Kasumi-1 (cell line): ENCODE measurements at places on chromosomes 16 and 17.

- no peak for DNase-seq
These were observed 49.6 kb upstream of the RPL38 start for GRCh38 chr17:74153821-74154430.

DNA sequence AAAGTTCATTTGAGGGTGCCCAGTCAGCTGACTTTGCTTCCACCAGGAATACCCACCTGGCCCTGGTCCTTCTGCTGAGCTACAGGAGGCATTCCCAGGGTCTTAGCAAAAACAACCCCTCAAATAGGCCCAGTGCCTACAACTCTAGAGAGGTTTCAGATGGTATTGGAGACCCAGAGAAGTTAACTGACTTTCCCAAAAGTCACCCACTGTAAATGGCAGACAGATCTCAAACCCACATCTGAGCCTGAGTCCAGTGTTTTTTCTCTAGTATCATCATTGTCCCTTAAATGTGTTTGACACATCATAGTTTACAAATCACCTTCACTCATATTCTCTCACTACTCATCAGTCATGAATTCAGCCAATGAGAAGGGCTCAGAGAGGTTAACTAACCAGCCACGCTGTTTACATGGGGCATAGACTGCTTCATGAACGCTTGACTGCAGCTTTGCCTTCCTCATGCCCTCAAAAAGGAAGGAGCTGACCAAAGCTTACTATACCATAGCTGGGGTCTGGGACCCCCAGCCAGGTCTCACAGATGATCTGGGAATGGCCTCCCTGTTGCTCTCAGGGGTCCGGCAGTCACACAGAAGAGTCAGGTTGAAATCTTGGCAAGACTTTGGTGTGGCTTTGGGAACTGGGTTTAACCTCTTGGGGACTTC, 3.7 kb downstream of the PHOSPHO1 start:
- DNase-seq = no peak

- DNase-seq = peak; percentile 25
These were observed 18.0 kb downstream of the CCR7 start for GRCh38 chr17:40547079-40547784.

DNA sequence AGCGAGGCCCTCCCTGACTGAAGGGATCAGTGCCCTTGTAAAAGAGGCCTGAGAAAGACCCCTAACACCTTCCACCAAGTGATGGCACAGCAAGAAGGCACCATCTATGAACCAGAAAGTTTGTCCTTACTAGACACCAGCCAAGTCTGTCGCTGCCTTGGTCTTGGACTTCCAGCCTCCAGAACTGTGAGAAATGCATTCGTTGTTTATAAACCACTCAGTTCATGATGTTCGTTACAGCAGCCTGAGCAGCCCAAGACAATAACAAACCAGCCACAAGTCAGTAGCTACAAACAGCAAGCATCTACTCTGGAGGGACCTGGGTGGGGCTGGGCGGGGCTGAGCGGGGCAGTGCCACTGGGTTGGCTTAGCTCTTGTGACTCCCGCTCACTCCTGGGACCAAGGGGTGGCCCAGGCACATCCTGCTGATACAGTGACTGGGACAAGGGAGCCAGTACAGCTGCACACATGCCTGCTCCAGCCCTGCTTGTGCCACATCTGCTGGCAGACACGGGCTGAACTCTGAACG, 234.9 kb downstream of the IRF8 start:
- no peak for DNase-seq

GRCh38 chr17:51188271-51188833, 22.1 kb downstream of the NME2 start:
- DNase-seq = no peak

- DNase-seq = no peak
These were observed 135.1 kb upstream of the NOL11 start for GRCh38 chr17:67582673-67583081.

- no peak for DNase-seq
These were observed at the start of gene USP22 for GRCh38 chr17:21042458-21043295. TSS of gene USP22 (minus strand) at chr17:21043011. CDS start at chr17:21042835, 176 bp downstream.

GRCh38 chr17:29369831-29370735, 20.1 kb upstream of the TAOK1 start:
- DNase-seq = peak; percentile 88

- no peak for DNase-seq
These were observed 65.3 kb upstream of the CRHR1 start for GRCh38 chr17:45718791-45719190.

DNA sequence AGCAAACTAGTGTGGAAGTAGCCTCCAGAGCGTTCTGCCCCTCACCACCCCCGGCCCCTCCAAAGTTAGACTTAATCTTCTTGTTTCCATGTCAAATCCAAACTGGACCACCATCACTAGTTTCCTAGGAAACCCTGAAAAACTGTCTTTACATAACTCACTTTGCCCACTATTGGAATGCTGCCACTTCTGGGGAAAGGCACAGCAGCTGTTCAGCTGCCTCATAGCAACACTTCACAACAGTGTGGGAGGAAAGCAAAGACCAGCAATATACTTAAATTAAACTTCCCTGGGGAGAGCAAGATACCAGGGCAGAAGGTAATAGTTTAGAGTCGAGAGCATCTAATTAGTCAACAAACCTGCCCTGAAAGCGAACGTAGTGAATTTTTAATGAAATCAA, 452.2 kb downstream of the KCNJ2 start:
- no peak for DNase-seq

GRCh38 chr17:2940352-2940751, 123.1 kb downstream of the OR1D5 start:
- DNase-seq = no peak

DNA sequence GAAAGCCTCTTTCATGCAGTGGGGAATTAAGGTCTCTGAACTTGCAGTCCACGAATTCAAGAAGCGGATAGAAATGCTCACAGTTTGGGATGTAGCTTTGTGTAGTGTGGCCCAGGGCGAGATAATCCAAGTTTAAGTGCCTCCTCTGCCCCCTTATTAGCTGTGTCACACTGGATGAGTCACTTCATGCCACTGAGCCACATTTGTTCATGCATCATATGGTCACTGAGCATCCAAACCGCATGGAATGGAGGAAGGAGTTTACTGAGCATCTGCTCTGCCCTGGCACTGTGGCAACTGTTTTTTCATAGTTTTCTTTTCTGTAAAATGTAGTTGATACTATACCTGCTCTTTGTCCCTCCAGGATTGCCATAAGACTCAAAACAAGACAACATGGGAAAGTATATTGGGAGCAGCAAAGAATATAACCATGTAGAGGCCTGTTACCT, 15.1 kb upstream of the DHX8 start:
- DNase-seq = no peak

DNA sequence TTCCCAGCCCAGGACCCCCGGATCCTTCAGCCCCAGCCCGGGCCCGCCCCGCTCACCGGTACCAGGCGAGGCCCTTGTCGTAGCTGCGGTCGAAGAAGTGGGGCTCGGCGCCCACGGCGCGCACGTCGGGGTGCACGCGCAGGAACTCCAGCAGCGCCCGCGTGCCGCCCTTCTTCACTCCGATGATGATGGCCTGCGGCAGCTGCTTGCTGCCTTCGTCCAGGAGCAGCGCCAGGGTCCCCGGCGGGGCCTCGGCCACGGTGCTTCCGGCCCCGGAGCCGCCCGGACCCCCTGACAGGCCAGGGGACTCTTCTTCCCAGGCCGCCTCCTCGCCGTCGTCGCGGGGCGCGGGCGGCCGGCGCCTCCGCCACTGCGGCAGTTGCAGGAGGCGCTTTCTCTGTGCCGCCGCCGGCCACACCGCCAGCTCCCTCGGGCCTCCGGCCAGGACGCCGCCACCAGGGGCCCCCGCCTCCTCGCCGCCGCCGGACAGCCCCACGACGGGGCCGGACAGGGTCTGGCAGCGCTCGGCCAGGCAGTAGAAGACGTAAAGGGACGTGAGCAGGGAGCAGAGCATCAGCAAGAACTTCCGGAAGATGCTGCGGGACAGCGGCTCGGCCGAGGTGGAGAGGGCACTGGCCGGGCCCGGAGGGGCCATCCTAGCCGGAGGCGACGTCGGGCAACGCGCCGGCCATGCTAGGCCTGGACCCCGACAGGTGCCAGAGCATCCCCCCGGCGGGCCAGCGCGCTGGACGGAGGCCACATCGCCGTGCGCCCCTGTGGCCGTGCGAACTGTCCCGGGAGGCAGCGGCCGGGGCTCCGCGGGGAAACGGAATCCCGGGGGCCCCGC, 1.0 kb downstream of the HS3ST3A1 start:
- no peak for DNase-seq

- no peak for DNase-seq
These were observed 46.8 kb downstream of the FOXK2 start for GRCh38 chr17:82566129-82566960.
